ENCODE measurements at places on chromosomes 3 and 15. TPM values are rescaled to one million over a fixed set of nuclear protein-coding genes. Genes with fewer than 3 reads are reported as not detected.

HIGD1A gene
- total RNA-seq: 136 TPM

PAK6 gene
- 4.4 TPM for total RNA-seq

TRH gene
- total RNA-seq: 61.5 TPM

GPR160 gene
- total RNA-seq: 7.2 TPM

CFAP100 gene
- 2.2 TPM for total RNA-seq

C3orf70 gene
- total RNA-seq: 26.4 TPM

CILP gene
- 0.94 TPM for total RNA-seq

ACKR2 gene
- 2.5 TPM for total RNA-seq

ITGB5 gene
- 32.8 TPM for total RNA-seq

PLS1 gene
- total RNA-seq: 4.7 TPM
